SK-N-SH (cell line): ENCODE measurements at places on chromosomes 5 and 9. TPM values are rescaled to one million over a fixed set of nuclear protein-coding genes. Genes with fewer than 3 reads are reported as not detected.
A peak's percentile ranks its signal among the peaks of the same experiment; 100 is the strongest.

The TOPORS gene
- polyA plus RNA-seq = 4.9 and 6.1 TPM in 2 replicates

The CEMIP2 gene
- polyA plus RNA-seq = 39.8 and 46.0 TPM in 2 replicates

The SLC45A2 gene
- polyA plus RNA-seq = 0.02 TPM in 1 of 2 replicates, not detected in the other

The SLCO6A1 gene
- not detected in 2 replicates for polyA plus RNA-seq

The KIF24 gene
- polyA plus RNA-seq = 1.2 and 1.4 TPM in 2 replicates

The PCDHGA11 gene
- 0.18 and 0.23 TPM in 2 replicates for polyA plus RNA-seq

The PCDHA1 gene
- 0.16 and 0.21 TPM in 2 replicates for polyA plus RNA-seq

The CD180 gene
- 0.02 TPM in 2 replicates for polyA plus RNA-seq

DNA sequence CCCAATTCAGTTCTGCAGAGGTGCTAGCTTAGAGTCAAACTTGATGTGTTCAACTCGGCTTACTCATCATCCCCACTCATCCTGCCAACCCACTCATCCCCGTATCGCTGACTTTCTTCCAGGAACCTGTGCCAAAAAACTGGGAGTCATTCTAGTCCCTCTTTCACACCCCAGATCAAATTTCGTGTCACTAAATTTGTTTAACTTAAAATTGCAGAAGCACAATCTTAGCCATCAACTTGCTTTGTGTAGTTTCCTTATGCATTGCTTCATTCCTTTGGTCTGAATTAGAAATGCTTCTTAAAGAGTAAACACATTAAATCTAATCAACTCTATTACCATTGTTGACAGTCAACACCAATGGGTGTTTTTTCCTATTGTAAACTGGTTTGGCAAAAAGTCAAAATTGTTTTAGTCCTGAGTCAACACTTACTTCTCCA, 162.4 kb downstream of the TTC39B start:
- H3K4me3 ChIP-seq = no peak overlapping the region
- H3K27me3 ChIP-seq = no peaks in the 10 kb centered on the region; the same call in 1 of the 2 replicates
- H3K36me3 ChIP-seq = no peaks in the 10 kb centered on the region
- DNase-seq = no peak
- H3K27ac ChIP-seq = no peak overlapping the region
- H3K4me1 ChIP-seq = no peaks in the 10 kb centered on the region

DNA sequence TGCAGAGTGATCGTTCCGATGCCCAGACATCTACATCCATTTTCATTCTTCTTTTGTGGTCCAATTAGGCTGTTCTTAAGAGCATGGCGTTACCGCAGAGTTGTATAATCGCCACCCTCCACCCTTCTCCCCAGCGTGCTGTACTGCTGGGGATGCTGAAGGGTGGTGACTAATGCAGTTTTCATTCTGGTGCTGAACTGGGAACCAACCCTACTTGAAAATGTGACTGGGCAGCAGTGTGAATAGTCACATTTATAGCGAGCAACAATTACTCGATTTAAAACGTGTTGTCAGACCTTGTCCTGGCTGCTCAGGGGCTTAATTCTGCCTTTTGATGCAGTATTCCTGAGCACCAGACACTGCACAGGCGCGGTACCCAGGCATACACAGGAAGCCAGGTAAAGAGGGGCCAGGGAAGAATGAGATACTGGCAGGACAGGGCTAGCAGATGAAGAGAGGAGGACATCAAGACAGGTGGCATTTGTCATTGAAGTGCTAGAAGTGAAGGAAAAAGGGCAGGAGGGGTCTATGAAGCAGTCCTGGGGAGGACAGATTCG, 719 bp upstream of the ISCA1 start:
- H3K4me1 ChIP-seq = peaks cover 18% of the 10 kb centered on the region
- peaks cover 20% of the 10 kb centered on the region for H3K36me3 ChIP-seq
- H3K4me3 ChIP-seq = peak overlapping the region; percentile 93
- peak overlapping the region; percentile 73; the same call in 1 of the 2 replicates for H3K27ac ChIP-seq
- H3K27me3 ChIP-seq = no peaks in the 10 kb centered on the region

DNA sequence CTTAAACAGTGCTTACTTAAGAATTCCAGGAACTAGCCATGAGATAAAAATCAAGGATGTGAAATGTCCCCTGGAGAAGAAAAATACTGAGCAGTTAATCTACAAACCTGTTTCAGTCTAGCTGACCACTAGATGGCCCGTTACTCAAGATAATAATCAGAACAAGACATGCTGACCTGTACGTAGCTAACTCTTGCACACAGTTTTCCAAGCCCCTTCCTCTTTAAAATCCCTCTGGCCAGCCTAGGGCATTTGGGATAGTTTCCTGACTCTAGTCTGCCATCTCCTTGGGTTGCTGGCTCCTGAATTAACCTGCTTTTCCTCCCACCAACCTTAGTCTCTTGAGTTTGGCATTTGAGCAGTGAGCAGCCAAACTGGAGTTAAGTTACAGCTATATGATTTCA, 59.2 kb upstream of the TRAF1 start:
- H3K36me3 ChIP-seq = no peaks in the 10 kb centered on the region
- DNase-seq = peak; percentile 59
- H3K4me1 ChIP-seq = no peaks in the 10 kb centered on the region
- no peak overlapping the region for H3K4me3 ChIP-seq

GRCh38 chr5:68446487-68446894, 230.9 kb downstream of the PIK3R1 start:
- H3K27me3 ChIP-seq = no peaks in the 10 kb centered on the region
- no peaks in the 10 kb centered on the region for H3K36me3 ChIP-seq
- DNase-seq = no peak
- H3K27ac ChIP-seq = no peak overlapping the region
- H3K4me3 ChIP-seq = no peak overlapping the region
- H3K4me1 ChIP-seq = peaks cover 7% of the 10 kb centered on the region

GRCh38 chr5:151464101-151464500, 16.7 kb downstream of the SLC36A1 start:
- no peaks in the 10 kb centered on the region; the same call in 1 of the 2 replicates for H3K4me1 ChIP-seq
- no peak overlapping the region for H3K27ac ChIP-seq
- no peak for DNase-seq
- H3K27me3 ChIP-seq = no peaks in the 10 kb centered on the region

GRCh38 chr5:146906803-146907202, 28.2 kb upstream of the PPP2R2B start:
- no peak for DNase-seq
- H3K27ac ChIP-seq = no peak overlapping the region
- H3K27me3 ChIP-seq = no peaks in the 10 kb centered on the region
- H3K4me1 ChIP-seq = peaks cover 9% of the 10 kb centered on the region
- H3K36me3 ChIP-seq = no peaks in the 10 kb centered on the region
- no peak overlapping the region for H3K4me3 ChIP-seq

DNA sequence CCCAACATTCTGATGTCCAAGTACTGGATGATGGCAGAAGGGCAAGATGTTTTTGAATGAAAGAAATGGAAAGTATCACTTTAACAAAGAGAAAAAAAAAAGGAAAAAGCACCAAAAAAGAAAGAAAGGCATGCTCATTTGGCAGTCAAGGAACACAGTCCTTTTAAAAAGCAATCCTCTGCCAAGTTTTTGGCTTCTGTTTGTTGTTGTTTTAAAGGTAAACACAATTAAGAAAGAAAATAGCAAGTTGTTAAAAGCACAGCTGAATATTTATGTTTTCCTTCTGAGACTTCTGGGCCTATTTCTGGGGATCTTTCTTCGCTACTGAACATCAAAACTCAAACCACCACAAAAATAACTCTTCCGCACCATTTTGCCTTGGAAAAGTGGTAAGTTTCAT, 162.1 kb downstream of the TRPM3 start:
- no peak for DNase-seq
- no peaks in the 10 kb centered on the region for H3K27me3 ChIP-seq
- H3K4me3 ChIP-seq = no peak overlapping the region
- H3K4me1 ChIP-seq = no peaks in the 10 kb centered on the region

DNA sequence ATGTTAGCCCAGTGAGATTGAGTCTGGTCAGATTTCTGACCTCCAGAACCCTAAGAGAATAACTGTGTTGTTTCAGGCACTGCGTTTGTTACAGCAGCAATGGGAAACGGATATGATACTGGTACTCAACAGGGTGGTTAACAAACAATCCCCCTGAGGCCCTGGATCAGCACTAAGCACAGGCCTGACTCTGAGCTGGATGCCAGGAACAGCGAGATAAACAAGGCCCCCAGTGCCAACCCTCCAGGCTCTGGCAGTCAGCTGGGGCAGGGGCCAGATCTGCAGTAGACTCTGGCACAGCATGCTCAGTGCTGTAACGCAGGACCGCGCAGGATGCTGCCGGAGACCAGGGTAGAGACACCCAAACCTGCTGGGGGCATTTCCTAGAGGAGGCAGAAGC, 22.1 kb downstream of the CPLX2 start:
- DNase-seq = peak; percentile 83
- H3K4me3 ChIP-seq = no peak overlapping the region
- H3K4me1 ChIP-seq = no peaks in the 10 kb centered on the region
- H3K36me3 ChIP-seq = no peaks in the 10 kb centered on the region
- H3K27ac ChIP-seq = no peak overlapping the region

DNA sequence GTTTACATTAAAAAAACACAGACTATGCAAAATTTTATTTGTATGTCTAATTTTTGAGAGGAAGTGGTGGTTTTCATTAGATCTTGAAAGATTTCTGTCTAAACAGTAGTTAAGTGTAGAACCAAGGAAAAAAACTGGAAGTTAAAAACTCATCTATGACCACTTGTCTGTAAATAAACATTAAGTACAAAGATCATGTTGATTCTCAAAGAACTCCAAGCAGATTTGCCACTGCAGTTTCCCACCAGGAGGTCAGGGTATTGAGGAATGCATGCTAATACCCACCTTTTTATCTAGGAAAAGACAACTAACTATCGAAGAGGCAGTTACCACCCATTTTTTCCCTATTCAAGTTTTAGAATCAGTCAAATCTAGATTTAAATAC, 1.9 kb downstream of the STOM start:
- peaks cover 55% of the 10 kb centered on the region for H3K4me1 ChIP-seq
- H3K27ac ChIP-seq = peak overlapping the region; percentile 75
- DNase-seq = no peak
- H3K27me3 ChIP-seq = no peaks in the 10 kb centered on the region
- H3K4me3 ChIP-seq = no peak overlapping the region; the same call in 1 of the 2 replicates
- no peaks in the 10 kb centered on the region for H3K36me3 ChIP-seq

DNA sequence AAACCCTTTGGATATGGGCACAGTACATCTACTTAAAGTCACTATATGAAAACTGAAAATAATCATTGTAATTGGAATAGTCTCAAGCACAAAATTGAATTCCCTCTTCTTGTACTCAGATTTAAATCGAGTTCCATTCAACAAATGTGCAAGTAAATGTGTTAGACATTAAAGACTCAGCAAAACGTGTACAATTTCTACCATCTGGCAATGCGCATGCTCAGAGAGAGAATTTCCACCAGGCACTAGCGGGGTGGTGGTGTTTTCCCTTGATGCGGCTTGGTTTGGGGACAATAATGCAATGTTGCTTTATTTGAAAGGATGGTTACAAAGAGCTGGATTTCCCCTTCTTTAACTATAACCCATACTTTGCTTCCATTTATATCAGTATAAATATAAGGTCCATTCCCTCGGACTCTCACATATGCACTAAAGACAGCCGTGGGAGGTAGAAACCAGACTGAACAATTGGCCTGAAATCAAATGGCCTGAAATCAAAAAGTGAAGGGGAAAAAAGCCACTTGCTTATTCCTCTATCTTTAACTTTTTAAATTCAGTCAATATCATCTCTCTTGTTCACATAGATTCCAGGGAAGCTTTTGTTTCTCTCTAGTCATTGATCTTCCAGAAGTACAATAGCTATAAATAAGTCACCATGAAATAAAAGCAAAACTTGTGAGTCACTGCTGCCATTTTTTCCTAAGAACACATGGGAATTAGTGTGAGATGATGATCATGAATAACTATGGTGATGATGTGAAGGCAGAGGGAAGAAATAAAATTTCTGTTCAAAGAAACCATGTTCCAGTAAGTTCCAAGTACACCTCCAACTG, 59.2 kb downstream of the ADAMTS12 start:
- no peak for DNase-seq
- no peaks in the 10 kb centered on the region for H3K4me1 ChIP-seq
- H3K27me3 ChIP-seq = no peaks in the 10 kb centered on the region; the same call in 1 of the 2 replicates

GRCh38 chr9:77084094-77084493, 64.6 kb downstream of the FOXB2 start:
- H3K4me1 ChIP-seq = no peaks in the 10 kb centered on the region
- H3K36me3 ChIP-seq = no peaks in the 10 kb centered on the region
- H3K27me3 ChIP-seq = peaks cover 23% of the 10 kb centered on the region; the same call in 1 of the 2 replicates
- DNase-seq = no peak
- no peak overlapping the region for H3K4me3 ChIP-seq

- no peaks in the 10 kb centered on the region; the same call in none of the 2 replicates for H3K4me1 ChIP-seq
- no peak overlapping the region for H3K4me3 ChIP-seq
- no peaks in the 10 kb centered on the region for H3K36me3 ChIP-seq
- H3K27me3 ChIP-seq = no peaks in the 10 kb centered on the region
- DNase-seq = no peak
These were observed 641.6 kb downstream of the NR2F1-AS1 start for GRCh38 chr5:92939428-92939827.

DNA sequence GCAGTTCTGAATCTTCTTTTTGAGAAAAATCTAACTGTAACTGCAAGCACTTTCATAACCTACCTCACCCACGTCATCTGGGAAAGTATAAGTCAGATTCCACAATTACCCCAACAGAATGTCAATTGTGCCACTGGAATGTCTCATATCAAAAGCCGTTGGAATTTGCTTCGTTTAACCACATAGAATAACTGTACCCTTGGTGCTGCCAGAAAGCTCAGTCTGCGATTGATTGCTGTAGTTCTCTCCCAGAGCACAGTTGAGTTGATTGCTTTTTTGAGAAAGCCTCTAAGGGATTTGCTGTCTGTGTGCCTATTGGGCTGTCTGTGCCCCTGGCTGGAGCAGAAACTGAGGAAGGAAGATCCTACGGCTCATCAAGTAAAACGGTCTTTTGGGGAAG, 583.6 kb downstream of the TMEM38B start:
- no peak overlapping the region for H3K4me3 ChIP-seq
- DNase-seq = no peak
- no peak overlapping the region for H3K27ac ChIP-seq
- H3K27me3 ChIP-seq = no peaks in the 10 kb centered on the region

DNA sequence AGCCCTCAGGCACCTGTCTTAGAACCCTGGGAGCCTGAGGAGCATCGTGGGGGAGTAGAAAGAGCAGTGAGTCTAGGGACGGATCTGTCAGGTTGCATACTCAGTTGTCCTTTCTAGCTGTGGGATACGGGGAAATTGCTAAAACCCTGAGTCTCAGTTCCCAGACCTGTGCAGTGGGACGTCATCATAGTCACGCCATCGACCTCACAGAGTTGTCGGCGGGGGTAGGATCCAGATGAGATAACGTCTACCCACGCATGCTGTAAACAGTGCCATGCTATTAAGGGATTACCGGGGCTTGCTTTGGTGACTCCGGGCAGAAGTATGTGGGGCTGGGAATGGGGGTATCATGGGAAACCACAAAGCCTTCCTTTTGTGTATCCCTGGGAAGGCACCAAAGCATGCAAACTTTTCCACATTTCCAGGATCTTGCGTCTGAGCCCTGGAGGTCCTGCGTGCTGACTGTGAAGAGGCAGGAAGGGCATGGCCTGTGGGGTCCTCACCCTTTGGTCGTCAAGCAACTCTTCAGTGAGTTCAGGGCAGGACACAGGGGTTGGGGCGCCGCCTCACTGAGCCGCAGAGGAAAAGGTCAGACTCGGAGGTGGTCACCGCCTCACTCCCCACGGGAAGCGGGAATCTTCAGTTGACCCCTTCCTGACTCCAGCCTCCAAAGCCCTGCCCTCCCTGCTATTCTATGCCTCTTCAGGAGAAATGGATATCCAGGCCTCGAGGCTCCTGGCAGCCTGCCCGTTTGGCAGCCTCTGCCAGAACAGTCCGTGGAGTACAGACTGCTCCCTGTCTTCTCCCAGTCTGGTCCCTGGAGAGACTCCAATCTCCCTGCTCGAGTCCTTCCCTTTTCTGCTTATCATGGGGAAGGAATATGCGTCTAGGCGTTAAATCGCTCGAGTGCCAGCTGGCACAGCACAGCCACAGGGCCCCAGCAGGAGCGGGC, 186.8 kb upstream of the KLF9 start:
- no peaks in the 10 kb centered on the region for H3K27me3 ChIP-seq
- no peaks in the 10 kb centered on the region for H3K36me3 ChIP-seq
- H3K27ac ChIP-seq = peak overlapping the region; percentile 90
- peaks cover 19% of the 10 kb centered on the region for H3K4me1 ChIP-seq
- peak; percentile 70 for DNase-seq
- peak overlapping the region; percentile 40 for H3K4me3 ChIP-seq
